ENCODE measurements at places on chromosomes 12 and 14.

DNA sequence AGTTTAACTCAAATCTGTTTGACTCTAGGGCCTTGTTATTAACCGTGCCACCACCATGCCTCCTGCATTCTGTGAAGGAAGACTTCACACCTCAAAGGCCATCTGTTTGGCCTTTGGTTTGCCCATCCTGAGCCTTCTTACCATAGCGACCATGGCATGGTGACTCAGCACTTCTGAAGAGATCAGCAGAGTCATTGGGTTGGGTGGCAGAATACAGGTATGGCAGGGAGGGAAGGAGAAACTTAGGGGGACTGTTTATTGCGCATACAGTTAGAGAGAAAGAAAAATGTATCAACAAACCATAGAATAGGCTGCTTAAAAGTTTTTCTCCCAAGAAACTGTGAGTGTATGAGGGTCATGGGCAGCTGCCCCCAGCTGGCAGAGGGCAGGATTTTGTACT is 49.2 kb downstream of the DAD1 start:
- no peak for DNase-seq

GRCh38 chr14:90023176-90023896 is 38.5 kb upstream of the KCNK13 start:
- DNase-seq = no peak

- DNase-seq = no peak
Observed at GRCh38 chr14:97379091-97379531, 581.9 kb downstream of the VRK1 start.

GRCh38 chr12:28865776-28866175 is 283.3 kb upstream of the FAR2 start:
- DNase-seq = no peak

DNA sequence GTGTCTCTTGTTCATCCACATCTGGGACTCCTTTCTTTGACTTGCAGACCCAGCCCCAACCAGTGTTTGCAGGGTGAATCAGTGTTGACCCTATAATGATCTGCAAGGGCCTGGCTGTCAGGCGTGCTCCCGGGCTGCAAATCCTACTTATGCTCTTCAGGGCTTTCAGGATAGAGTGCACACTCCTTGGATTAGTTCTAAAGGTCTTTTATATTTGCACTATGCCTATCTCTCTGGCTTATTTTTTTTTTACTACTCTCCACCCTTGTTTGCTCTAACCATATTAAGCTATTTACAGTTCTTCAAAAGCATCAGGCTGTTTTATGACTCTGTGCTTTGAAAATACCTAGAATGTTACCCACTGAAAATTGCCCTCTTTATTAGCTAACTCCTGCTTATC is 4.3 kb upstream of the PRICKLE1 start:
- DNase-seq = no peak

DNA sequence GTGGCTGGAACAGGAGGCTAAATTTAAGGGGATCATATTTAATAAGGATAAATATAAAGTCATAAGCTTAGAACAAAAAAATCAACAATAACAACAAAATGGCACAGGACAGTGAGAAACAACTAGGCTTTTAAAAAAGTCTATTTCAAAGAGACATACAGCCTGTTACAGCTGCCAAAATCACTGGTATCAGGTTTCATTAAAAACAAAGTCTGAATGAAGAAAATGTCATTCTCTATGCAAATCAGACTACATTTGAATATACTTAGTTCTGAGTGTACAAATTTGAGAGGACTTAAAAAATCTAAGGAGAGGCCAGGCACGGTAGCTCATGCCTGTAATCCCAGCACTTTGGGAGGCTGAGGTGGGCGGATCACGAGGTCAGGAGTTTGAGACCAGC is 44.0 kb downstream of the TFCP2 start:
- no peak for DNase-seq

DNA sequence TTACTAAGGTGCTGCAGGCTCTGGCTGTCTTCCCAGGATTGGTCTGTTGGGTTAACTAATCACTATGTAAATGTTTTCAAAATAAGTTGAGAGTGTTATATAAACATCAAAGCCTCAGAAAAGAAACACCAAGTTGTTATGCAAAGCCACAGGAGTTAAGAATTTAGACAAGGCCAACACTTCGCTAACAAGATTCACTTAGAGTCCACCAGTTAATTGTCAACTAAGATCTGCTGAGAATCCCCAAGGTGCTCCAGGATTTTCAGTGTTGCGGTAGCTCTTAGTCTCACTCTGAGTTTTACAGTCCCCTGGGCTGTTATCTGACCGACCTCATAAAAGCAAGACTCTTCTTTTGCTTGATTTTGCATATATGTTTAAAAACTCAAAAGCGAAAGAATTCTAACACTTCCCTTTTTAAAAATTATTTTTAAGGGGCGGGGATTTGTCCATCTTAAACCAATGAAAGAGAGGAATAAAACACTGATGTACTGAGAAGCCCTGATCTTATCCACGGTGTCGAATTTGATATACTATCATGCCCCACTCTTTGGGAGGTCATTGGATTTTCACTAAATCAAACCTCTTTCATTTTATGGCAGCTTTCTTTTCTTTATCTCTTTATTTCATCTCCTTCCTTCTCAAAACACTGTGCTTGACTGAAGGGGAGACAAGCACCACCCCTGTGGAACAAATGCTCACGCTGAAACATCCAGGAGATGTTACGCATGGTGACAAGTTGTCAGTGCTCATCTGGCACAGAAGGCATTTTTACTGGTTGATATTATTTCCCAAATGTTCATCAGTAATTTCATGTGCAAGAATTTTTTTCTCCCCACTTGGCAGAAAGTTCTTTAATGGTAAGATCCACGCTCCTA is 7.0 kb downstream of the NIN start:
- DNase-seq = no peak

DNA sequence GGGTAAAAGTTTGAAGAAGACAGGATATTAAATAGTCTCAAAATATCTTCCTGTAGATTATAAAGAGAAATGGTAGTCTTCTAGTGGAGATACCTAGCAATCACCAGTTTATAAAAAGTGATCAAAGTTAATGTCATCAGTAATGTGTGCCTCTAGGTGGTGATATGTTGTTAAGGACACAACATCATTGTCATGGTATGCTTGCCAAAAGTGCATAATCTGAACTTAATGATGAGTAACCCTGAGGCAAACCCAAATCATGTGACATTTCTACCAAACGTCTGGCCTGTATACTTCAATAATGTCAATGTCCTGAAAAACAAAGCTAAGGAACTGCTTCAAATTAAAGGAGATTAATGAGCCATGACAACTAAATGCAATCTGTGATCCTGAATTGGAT is 214.7 kb downstream of the PHLDA1 start:
- DNase-seq = no peak

DNA sequence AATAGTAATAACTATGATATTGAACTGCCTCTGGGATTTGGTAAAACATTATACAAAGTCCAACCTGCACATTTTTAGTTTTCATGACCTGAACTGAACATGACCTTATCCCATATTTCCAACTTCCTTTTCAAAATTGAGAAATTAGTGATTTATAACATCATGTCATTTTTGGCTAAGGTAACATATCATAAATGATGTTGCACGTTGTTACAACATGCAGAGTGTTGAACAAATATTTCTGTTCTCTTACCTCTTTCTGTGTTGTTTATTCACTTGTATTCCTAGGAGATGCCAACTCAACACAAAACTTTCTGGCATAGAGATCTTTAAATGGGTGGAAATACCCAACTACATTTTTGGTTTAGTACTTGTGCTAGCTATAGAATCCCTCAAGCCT is 496.0 kb downstream of the SLC6A15 start:
- DNase-seq = no peak

DNA sequence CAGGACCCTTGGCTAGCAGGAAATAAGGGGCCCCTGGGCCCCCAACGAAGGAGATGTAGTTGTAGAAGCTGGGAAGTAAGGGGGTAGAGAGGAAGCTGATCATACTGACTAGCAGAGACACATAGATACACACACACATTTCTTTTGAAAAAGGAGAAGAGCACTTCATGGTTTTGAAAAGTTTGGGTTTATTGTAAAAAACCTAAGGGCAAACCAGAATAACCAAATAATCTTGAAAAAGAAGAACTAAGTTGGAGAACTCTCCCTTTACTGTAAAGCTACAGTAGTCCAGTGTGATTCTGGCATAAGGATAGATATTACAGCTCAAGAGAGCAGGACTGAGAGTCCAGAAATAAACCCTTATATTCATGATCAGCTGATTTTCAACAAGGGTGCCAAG is 5.8 kb upstream of the HCAR3 start:
- no peak for DNase-seq

GRCh38 chr12:53252349-53252916 is 15.7 kb upstream of the ESPL1 start:
- peak; percentile 72 for DNase-seq

- peak; percentile 79 for DNase-seq
Observed at GRCh38 chr14:21917699-21918436, 244.2 kb upstream of the OR4E1 start.

DNA sequence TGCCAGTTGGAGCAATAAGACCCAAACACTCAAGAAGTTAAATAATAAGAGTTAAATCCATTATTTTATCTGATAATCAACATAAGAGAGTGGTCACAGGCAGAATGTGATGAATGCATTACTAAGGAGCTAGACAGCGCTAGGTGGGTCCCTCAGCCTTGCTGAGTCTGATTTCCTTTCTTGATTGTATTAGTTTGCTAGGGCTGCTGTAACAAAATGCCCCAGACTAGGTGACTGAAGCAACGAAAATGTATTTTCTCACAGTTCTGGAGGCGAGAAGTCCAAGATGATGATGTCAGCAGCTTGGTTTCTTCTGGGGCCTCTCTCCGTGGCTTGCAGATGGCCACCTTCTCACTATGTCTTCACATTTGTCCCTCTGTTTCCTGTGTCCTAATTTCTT is 8.2 kb upstream of the CCDC177 start:
- DNase-seq = no peak

- DNase-seq = no peak
Observed at GRCh38 chr14:51066576-51066975, 28.3 kb downstream of the TRIM9 start.

- no peak for DNase-seq
Observed at GRCh38 chr12:113762155-113762881, 203.8 kb downstream of the RBM19 start.

- DNase-seq = no peak
Observed at GRCh38 chr12:50251619-50252252, 31.6 kb downstream of the LIMA1 start.

DNA sequence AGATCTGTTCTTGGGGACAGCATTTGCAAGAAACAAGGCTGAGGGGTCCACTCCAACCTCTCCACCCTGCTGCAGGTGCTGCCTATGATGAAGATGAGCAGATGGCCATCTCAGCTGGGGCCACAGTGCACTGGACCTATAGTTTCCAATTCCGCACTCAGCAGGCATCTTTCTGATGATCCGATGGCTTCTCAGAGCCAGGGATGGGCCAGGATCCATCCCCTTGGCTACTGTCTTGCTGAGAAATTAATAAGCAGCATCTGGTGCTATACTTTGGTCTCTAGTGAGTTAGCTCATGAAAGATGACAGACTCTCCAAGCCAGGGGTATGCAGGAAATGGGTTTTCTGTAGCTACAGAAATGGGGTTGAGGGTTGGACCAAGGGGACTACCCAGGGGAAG is 18.4 kb upstream of the BDKRB1 start:
- no peak for DNase-seq

- peak; percentile 73 for DNase-seq
Observed at GRCh38 chr12:7933255-7933726, 2.7 kb downstream of the SLC2A3 start.

DNA sequence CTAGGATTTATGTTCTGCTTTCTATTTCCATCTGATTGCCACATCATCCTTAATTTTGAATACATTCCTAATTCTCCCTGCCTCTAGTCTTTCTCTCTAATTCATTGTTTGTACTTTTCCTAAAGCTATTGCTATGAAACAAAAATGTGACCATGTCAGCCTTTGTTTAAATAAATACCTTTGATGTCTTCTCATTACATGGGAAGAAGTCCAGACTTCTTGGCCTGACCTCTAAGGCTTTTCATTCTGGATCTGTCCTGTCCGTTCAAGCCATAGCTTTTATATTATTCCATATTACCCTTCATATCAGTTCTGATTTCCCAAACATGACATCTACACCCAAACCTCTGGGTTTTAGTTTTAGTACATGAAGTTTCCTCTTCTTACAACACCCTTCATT is 91.4 kb downstream of the CDK17 start:
- DNase-seq = no peak

GRCh38 chr14:71713451-71713850 is 218.8 kb upstream of the RGS6 start:
- no peak for DNase-seq

DNA sequence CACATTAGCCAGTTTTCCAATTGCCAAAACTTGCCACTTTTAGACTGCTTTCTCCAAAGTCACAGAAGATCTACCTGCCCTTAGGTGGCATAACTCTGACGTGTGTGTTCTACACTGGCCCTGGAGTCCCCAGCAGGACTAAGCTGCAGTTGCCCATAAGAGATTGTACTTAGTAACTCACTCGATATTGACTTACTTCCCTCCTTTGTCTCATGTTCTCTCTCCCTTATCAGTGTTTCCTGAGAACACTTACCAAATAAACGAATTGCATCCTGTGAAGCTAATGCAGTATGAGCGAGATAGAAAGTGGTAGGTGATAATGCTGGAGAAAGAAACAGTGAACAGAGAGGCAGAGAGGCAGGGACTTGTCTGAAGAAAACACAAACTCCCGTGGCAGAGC is 117.2 kb downstream of the NUAK1 start:
- no peak for DNase-seq

- no peak for DNase-seq
Observed at GRCh38 chr14:80446356-80446755, 235.1 kb upstream of the DIO2 start.

GRCh38 chr12:3149515-3150307 is 72.5 kb downstream of the TSPAN9 start:
- no peak for DNase-seq

DNA sequence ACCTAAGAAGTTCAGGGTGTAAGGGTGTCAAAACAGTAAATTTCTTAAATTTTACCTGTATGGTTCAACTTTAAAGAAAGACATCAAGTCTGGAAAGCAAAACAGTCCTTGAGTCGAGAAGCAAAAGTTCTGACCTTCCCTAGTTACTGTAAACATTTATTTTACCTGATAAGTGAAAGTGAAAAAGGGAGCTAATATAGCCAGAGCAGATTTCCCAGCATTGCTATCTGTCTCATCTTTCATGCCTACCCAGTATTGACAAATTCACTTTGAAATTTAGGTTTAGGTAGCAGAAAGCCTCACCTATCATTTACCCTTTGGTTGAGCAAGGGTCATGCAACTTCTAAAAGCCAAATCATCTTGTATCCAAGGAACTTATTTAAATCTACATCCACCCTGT is 24.5 kb downstream of the SLC38A4 start:
- DNase-seq = no peak

- DNase-seq = no peak
Observed at GRCh38 chr12:96246926-96247505, 52.8 kb downstream of the ELK3 start.

DNA sequence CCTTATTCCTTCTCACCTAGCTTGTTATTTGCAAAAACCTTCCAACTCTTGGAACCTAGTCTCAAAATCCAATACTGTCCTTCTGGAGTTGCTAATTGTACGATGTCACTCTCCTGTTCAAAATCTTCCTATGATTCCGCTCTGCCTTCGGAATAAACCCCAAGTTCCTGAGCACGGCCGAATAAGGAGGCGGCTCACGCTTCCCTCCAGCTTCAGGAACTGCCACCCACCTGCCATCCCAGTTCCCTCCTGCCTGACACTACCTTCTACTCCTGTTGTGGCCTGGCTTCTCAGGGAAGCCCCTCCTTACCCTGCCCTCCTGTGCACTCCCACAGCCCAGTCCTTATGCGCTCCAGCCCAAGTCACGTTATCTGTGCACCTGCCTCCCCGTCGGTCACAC is 73.2 kb downstream of the SETD3 start:
- DNase-seq = no peak

Data from mucosa of descending colon (tissue), 3 donors.